Nucleus accumbens (tissue), 56 donors: ENCODE measurements at places on chromosomes 13 and 19.

DNA sequence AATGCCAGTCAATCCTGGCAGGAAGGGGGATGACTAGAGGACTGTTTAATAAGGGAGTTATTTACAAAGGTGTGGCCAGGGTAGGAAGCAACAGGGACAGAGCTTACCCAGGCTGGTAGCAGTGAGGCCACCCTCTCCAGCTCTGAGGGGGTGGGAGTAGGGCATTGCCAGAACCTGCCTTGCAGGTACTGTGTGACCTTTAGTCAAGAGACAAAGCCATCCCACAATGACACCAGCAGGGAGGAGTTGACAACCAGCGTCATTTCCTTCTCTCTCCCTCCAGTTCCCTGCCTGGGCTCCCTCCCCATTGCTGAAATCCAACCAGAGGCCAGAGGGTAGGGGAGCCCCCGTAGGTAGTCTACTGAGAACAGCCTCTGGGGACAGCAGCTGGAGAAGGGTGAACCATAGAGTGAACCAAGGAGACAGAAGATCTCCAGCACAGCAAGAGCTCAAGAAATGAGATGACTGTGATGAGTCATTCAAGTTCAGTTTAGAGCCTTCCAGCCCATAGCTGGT, 33.3 kb upstream of the SPATA13 start:
- DNase-seq, result no peak

DNA sequence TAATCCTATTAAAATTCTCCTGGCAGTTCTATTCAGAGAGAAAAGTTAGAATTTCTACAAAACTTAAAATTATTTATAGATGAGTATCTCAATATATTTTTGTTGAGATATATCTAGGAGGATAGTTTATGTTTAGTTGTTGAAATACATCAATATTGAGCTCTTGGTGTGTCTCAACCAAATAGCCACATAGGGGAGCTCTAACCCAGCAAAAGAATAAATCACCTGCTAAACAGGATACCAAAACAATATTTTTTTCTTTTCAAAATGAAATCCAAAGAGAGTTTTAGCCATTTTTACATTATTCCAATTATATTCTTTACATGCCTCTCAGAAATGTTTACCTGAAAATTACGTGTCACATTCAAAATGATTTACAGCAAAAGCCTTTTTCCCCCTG, 954.7 kb downstream of the SLITRK6 start:
- DNase-seq, result no peak

GRCh38 chr19:40623403-40624251, 22.5 kb downstream of the LTBP4 start:
- DNase-seq, result no peak

DNA sequence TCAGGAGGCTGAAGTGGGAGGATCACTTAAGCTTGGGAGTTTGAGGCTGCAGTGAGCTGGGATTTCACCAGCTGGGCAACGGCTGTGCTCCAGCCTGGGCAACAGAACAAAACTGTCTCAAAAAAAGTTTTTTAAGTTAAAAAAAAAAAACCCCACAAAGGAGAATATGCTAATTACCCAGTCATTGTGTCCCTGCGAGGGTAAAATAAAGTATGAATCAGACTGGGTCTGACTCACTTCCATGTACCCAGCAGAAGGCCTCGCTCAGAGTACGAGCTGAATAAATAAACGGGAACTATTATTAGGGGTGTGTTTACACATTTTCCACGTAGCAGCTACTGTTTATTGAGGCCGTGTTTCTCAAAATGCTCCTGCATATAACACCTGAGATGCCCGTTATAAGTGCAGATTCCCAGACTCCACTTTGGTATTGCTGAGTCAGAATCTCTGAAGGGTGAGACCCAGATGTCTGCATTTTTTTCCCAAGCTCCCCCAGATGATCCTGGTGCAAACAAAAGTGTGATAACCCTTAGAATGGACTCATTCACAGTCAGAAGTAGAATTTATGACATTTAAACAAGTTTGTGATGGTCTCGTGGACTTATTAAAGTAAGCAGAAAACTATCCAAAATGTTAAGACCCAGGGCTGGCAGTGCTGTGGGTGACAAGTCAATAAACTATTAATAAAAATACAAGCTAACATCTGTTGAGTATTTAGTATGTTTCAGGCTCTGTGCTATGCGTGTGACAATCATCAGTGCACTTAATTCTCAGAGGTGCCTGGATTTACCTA, 28.2 kb downstream of the KCNC3 start:
- DNase-seq, result no peak

GRCh38 chr19:54426291-54426931, 11.1 kb downstream of the TTYH1 start:
- DNase-seq, result no peak

GRCh38 chr13:56424246-56424645, 716.5 kb upstream of the PRR20A start:
- no peak for DNase-seq
